ENCODE measurements at places on chromosomes 11 and 22.
A peak's percentile ranks its signal among the peaks of the same experiment; 100 is the strongest.

- DNase-seq: no peak
Observed at GRCh38 chr22:31333641-31334040, 12.5 kb downstream of the PATZ1 start.

DNA sequence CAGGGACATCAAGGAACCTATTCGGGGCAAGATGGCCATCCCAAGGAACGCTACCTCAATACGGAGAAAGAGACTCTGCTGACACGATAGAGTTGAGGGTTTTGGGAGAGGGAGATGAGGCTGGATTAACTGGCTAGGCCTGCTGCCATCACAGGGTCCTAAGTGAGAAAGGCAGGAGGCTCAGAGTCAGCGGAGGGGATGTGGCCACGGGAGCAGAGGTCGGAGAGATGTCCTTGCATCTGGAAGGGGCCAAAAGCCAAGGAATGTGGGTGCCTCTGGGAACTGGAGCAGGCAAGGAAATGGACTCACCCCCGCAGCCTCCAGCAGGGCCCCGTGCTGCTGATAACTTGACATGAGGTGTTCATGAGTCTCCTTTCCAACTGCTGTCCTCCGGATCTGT lies 31.0 kb upstream of the RFPL3 start:
- no peak for DNase-seq

GRCh38 chr11:100878474-100878873 lies 191.4 kb downstream of the ARHGAP42 start:
- no peak for DNase-seq

GRCh38 chr11:120208777-120209176 lies 2.1 kb upstream of the OAF start:
- DNase-seq: no peak

- no peak for DNase-seq
Observed at GRCh38 chr11:5694642-5695041, 5.1 kb downstream of the TRIM22 start.

GRCh38 chr11:78834886-78835285 lies 260.2 kb upstream of the NARS2 start:
- DNase-seq: no peak

- no peak for DNase-seq
Observed at GRCh38 chr11:66614073-66614472, 2.4 kb upstream of the RBM14 start.

DNA sequence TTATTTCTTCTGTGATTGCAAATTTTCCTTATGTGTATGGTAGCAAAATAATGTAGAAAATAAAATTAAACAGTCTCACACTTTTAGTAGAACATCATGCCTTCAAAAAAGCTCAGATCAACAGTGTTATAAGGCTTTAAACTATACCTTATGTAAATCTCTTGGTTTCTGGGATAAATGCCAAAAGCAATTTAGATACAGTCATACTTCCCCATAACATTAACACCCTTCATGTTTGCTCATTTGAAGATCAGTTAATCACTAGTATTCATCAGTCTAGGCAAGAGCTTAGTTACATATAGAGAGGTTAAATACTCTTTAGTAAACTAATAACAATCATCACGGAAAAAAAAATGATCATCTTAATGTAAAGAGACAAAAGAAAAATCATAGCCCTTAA lies 421.8 kb upstream of the ANO3 start:
- peak; percentile 30 for DNase-seq

DNA sequence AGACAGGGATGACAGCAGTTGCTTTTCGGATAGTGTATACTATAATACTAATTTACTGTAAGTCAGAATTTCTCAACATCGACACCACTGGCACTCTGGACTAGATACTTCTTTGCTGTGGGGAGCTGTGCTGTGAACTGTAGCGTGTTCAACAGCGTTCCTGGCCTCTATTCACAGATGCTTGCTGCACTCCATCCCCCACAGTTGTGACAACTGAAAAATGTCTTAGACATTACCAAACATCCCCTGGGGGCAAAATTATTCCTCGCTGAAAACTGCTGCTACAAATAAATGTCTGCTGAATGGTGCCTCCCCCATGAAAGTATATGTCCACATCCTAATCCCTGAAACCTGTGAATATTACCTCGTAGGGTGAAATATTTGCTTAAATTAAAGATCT lies 7.5 kb upstream of the SLC15A3 start:
- DNase-seq: no peak

- no peak for DNase-seq
Observed at GRCh38 chr11:109150581-109150980, 271.4 kb upstream of the C11orf87 start.

DNA sequence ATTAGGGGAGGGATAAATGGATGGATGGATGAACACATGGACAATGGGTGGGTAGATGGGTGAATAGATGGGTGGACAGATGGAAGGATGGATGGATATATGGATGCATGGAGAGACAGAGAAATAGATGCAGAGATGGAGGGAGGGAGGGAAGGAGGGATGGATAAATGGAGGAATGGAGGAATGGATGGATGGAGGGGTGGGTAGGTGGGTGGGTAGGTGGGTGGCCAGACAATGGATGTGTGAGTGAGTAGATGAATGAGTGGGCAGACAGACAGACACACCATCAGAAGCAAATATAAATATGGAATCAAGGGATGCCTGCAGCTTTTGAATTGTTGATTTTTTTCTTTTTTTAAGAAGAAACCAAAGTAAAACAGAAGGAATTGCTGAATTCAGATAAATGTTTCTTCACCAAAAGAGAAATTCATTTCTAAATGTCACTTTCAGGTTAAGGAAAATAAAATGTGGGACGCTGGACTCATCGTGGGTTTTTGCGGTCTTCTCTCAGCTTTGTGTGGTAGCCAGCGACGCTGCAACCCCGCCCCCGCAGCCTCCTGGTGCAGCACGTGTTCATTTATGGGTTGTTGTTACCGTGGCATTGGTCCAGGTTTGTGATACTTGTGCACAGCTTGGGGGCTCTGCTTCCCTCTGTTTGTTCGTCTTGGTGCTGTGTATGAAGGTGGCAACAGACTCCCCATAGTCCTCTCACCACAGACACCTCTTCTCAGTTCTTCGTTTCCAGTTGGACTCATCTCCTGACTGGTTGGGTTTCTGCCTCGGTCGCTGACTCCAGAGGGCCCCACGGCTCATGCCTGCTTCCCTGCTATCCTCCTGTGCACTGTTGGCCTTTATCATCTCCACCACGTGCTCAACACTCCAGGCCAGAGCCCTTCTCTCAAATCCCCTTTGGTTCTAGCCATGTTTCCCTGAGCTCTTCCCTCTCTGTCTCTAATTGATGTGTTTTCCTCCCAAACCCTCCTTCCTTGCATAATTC lies 76.4 kb downstream of the CDKN1C start:
- no peak for DNase-seq

DNA sequence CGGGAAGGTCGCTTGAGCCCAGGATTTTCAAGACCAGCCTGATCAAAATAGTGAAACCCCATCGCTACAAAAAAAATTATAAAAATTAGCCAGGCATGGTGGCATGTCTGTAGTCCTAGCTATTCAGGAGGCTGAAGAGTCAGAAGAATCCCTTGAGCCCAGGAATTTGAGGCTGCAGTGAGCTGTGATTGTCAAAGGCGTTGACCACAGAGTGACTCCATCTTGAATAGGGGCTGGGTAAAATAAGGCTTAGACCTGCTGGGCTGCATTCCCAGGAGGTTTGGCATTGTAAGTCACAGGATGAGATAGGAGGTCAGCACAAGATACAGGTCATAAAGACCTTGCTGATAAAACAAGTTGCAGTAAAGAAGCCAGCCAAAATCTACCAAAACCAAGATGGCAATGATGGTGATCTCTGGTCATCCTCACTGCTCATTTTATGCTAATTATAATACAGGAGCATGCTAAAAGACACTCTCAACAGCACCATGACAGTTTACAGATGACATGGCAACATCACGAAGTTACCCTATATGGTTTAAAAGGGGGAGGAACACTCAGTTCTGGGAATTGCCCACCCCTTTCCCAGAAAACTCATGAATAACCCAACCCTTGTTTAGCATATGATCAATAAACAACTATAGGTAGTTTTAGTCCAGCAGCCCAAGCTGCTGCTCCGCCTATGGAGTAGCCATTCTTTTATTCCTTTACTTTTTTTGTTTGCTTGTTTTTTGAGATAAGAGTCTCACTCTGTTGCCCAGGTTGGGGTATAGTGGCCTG lies 2.8 kb upstream of the RDX start:
- no peak for DNase-seq

- no peak for DNase-seq
Observed at GRCh38 chr22:21827628-21828267, 39.7 kb downstream of the MAPK1 start.

- DNase-seq: no peak
Observed at GRCh38 chr11:134055029-134055428, 13.8 kb upstream of the JAM3 start.

- DNase-seq: no peak
Observed at GRCh38 chr11:8733852-8734251, 51.3 kb downstream of the RPL27A start.

DNA sequence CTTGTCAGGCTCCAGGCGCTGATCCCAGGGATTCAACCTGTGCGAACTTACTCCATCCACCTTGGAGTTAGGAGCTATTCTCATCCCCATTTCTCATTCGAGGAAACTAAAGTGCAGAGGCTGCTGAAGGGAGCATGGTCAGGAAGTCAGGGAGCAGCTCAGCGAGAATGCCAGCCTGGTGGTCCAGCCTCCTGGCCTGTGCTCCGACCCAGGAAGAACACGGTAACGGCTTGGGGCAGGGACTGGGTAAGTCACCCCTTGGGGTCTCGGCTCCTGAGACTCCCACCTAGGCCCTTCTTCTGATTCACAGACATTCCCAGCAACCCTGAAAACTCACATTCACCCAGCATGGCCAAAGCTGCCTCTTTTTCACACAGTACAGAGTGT lies 132.8 kb downstream of the CRYBB2 start:
- DNase-seq: no peak

DNA sequence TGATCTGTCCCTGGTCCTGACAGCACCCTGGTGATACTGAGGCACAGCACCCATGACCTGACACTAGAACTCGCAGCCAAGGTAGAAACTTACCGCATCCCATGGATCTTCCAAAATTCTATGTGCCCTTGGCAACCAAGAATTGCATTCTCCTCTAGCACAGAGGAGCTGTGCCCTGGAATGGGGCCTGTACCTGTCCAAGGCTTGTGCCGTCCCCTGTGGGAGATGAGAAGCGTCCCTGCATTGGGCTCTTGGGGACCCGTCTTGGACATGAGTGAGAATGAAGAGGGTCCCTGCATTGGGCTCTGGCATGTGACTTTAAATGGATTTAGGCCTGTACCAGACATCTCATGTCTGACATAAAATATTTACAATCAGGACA lies 67.1 kb downstream of the GGTLC2 start:
- no peak for DNase-seq

DNA sequence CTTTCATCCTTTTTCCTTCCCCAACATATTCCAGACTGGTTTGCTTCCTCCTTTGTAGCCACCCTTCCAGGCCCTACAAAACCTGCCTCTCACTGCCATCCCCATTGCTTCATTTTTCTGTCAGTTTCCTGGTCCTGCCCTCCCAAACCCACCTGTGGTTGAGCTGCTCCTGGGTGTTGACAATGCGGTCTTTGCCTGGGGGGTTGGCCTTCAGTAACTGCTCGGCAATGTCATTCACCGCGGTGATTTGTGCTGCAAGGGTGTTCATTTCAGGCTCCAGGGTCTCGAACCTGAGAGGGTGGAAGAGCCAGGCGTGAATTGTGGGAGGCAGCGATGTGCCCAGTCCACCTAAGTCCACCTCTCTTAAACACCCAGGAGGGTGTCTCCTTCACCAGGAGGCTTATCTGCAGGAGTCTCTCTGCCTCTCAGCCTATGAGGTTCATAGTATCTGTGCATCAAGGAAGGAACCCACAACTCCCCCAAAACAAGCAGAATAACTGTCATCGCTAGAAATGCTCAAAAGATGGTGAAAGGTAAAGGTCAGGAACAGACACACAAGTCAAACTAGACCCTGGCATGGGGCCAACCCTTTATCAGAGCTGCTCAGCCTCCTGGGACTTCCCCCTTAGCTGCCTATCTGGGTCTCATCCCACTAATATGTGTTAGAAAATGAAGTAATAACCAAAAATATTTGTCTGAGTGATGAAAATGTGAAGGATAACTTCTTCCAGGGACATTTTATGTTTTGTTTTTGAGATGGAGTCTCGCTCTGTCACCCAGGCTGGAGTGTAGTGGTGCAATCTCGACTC lies 23.9 kb upstream of the RBM4B start:
- no peak for DNase-seq

DNA sequence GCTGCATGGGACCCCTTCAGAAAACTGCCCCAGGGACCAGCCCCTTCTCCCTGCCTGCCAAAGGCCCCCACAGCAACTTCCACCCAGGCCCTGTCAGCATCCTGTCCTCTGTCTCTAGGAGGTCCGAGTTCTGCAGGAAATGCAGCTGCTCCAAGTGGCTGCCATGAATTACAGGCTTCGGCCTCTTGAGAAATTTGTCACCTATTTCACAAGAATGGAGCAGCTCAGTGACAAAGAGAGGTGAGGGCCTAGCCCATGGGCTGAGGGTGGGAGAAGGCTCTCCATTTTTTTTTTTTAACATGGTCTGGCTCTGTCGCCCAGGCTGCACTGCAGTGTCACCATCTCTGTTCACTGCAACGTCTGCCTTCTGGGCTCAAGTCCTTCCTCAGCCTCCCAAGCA lies 7.3 kb downstream of the RGL4 start:
- no peak for DNase-seq

DNA sequence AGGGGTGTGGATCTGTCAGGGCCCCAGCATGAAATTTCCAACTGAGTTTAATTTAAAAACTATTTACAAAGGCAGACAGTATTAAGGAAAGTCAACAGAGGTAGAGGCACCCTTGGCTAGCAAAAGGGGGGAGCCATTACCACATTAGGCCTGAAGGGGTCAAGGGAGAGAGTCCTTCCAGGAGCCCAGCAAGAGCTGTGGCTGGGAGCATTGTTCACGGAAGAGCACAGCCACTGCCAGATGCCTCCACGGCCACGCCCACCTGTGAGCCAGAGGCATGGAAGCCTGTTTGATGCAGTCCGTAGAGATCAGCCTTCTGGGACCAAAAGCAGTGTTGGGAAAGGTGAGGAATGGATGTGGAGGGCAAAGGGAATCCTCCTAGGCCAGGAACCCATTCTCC lies 102.6 kb downstream of the GALNT18 start:
- DNase-seq: no peak

GRCh38 chr11:128548649-128549255 lies 38.6 kb downstream of the ETS1 start:
- no peak for DNase-seq

DNA sequence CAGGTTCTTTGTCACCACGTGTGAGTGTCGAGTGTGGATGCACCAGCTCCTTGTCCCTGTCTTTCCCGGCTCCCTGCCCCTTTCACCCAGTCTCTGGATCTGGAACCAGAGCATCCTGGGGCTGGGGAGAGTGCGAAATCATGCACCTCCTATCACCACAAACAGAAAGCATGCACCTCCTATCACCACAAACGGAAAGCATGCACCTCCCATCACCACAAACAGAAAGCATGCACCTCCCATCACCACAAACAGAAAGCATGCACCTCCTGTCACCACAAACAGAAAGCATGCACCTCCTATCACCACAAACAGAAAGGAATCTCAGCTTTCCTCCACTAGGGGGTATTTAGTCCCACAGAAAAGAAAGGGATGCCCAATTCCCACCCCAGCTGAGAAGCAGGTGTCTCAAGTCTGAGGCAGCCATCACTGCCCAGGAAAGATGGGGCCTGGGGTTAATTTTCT lies 5.9 kb upstream of the GLB1L3 start:
- no peak for DNase-seq

- DNase-seq: no peak
Observed at GRCh38 chr22:47352920-47353700, 590.7 kb downstream of the TBC1D22A start.

Data from putamen (tissue), 1 donor.